Activated naive CD4-positive, alpha-beta T cell treated with anti-CD3 and anti-CD28 coated beads for 36 hours (primary cell): ENCODE measurements at places on chromosomes 3 and 15. TPM values are rescaled to one million over a fixed set of nuclear protein-coding genes. Genes with fewer than 3 reads are reported as not detected.

- no peak for DNase-seq
Measured at GRCh38 chr15:54577476-54578250, 599.4 kb downstream of the UNC13C start.

DNA sequence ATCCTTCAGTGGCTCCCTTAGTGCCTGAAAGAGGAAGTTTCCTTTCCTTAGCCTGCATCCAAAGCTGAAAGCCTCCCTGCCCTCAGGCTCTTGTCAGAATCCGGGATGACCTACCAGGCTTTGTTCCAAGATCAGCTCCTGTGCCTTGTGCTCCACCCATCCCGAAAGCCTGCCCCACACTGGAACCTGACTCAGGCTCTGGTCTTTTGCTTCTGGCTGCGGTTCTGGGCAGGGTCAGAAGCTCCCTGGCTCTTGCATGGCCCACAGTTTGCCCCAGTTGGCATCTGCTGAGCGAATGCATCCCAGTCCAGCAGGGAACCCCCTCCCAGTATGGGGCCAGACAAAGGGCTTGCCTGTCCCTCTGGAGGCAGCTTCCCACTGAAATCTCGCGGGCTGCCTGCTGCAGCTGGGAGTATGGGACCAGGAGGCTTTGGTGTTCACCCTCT, 25.9 kb upstream of the KIF23 start:
- DNase-seq = no peak

- no peak for DNase-seq
Measured at GRCh38 chr3:125608419-125608818, 13.1 kb upstream of the OSBPL11 start.

- DNase-seq = no peak
Measured at GRCh38 chr3:11548721-11549131, 95.0 kb downstream of the VGLL4 start.

DNA sequence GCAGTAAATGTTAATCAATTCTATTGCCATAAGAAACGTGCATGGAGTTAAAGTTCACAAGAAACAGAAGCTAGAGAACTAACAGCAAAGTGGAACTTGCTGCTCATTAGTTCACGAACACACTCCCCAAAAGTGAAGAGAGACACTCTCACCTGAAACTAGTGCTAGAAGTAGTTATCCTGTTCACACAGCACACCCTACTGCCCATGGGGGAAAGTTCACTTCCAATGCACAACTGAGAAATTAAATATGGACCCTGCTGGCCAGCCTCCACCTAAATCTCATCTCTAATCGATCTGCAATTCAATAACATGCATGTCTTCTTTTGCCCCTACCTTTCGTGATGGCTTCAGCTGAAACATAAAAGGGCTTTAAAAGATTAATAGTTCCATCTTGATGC, 39.4 kb upstream of the FRMD4B start:
- peak; percentile 57 for DNase-seq

DNA sequence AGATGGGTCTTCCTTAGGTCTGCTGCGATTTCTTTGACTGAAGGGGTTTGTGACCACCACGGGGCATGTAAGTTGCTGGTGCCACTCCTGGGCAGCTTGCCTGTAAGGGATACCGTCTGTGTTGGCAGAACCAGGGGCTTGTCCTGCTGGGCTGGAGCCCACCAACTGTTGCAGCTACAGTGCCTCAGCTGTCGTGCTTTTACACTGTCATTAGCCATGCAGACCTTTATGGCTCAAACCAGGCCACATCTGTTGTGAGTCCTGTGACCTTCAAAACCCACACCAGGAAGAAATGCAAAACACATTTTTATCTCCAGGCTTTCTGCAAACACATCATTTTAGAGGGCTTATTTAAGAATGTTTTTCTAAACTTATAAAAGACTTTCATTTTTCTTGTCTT, 168.7 kb downstream of the PTPRG start:
- DNase-seq = no peak

- DNase-seq = no peak
Measured at GRCh38 chr3:139756529-139757103, 78.8 kb upstream of the NMNAT3 start.

EPHB1 gene
- total RNA-seq = 0.32 TPM

GXYLT2 gene
- not detected for total RNA-seq

BHLHE40 gene
- 98.0 TPM for total RNA-seq
